ENCODE measurements at places on chromosomes 6 and 20.

- DNase-seq, result no peak
Measured at GRCh38 chr6:145813285-145814034, 1.1 kb downstream of the FBXO30 start.

DNA sequence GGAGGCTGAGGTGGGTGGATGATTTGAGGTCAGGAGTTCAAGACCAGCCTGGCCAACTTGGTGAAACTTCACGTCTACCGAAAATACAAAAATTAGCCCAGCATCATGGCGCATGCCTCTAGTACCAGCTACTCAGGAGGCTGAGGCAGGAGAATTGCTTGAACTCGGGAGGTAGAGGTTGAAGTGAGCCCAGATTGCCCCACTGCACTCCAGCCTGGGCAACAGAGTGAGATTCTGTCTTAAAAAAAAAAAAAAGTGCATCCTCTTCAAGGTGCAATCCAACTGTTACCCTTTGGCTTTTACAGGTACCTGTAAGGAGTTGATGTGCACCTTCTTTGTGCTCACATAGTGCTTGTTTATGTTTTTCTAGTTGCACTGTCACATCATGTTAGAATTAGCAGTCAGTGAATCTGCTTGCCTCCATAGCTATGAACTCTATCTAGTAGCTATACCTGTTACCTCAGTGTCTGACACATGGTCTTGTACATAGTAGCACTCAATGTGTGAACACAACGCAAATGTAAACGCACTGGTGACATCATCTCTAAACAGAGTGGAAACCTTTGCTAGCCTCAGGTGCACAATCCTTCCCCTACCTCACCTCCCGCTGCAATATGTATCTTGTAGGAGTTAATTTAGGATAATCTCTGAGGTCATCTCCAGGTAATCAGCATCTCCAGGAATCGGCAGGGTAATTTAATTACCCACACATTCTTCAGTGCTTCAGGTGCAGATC lies 9.7 kb downstream of the MSH5 start:
- DNase-seq, result no peak

DNA sequence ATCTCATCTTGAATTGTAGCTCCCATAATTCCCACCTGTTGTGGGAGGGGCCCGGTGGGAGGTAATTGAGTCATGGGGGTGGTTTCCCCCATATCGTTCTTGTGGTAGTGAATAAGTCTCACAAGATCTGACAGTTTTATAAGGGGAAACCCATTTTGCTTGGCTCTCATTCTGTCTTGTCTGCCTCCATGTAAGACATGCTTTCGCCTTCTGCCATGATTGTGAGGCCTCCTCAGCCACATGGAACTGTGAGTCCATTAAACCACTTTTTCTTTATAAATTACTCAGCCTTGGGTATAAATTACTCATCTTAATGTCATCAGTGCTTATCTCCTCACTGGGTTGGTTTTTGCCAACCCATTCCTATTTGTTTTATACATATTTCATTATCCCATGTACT lies 142.0 kb upstream of the GMDS start:
- no peak for DNase-seq

DNA sequence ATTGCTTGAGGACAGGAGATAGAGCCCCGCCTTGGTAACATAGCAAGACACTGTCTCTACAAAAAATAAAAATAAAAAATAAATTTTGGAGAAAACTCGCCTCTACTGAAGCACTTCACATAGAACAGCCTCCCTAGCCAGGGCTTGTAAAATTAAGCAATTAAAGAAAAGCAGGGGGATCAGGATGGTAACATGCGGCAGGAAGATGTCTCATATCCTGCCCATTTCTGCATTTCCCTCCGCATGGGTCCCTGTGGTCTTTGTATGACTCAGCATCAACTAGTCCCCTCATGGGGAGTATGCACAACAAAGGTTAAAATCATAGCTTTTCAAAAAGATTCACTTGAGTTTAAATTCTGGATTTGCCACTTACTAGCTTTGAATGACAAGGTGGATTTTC lies 379.0 kb downstream of the EPHA7 start:
- DNase-seq, result no peak

- DNase-seq, result peak; percentile 77
Measured at GRCh38 chr20:21702553-21703470, 2.7 kb upstream of the PAX1 start.

DNA sequence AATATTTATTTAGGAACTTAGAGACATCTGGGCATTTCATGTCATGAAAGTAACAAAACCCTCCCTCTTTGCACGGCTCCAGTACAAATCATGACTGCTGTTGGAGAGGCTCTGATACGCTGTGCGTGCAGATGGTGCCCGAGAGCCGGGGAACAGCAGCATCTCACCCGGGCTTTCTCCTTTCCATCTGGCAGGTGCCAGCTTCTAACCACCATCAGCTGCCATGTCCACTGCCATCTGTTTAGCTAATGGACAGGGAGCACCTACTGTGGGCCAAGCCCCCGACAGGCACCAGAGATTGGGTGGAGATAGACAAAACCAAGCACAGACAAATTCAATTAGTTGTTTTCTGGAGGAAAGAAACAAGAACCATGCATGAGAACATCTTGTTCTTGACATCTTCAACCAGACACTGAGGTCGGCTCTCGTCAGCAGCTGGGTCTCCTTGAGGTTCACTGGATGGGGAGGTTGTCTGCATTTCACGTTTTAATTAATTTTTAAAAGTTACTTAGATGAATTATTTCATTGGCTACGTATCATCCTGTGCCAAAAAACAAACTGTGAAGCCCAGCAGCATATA lies 323.7 kb downstream of the THBS2 start:
- DNase-seq, result no peak

DNA sequence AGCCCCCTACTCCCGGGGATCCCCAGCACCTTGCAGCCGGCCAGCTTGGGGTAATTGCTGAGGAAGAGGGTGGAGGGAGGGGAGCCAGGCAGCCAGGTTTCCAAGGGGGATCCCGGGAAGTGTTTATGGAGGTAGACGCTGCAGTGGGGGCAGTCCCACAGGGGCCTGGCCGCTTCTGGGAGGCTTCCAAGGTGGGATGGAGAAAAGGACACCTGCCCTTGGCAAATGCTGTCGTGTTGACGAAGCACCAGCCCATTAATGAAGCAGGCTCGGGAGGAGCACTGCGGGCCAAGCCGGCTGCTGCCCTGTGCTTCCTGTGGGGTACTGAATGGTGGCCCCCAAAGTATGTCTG lies 82.4 kb downstream of the TMEM242 start:
- no peak for DNase-seq

DNA sequence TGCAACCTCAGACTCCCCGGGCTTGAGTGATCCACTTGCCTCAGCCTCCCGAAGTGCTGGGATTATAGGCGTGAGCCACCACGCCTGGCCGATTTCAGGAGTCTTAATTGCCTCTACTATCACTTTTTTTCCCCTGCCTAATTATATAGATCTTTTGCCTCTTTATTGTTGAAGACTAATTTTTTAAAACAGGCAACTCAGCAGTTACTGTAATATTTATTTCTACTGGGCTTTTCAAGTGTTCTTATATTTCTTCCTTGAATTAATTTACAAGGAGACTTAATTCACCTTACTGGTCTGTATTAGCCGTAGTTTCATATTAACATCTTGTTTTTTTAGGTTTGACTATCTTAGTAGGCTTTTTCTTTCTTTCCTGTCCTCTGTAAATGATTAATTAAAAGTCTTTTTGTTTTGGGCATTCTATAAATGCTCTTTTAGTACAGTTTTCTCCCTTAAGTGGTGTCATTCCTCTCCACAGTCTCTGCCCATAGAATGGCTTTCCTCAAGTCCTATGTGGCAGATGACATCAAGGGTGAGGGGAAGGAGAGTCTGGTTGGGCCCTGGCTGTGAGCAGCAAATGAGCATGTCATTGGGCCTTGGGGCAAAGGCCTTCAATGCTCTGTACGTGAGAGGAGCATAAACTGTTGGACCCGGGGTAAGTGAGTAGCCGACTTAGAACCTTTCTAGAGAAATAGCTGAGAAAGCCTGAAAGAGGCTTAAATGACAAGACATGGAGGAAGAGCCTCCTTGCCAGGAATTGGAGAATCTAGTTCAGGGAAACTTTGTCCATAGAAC lies 36.0 kb downstream of the ANKS1A start:
- no peak for DNase-seq

DNA sequence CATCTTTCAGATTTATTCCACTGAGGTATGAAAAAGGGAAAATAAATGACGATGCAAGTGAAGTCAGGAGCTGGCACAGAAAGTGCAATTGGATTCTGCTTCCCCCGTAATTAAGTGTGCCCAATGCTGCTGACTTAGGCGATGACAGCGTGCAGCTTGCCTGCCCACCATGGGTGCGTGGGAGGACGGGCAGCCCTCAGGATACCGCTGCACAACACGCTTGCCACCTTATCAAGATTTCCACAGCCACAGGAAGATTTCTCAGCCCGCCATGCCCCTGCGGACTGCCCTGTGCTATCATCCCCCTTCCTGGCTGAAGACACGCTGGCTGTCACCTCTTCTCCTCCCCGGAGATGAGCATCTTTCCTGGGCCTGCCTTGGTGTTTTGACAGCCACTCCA lies 103.3 kb upstream of the BACH2 start:
- no peak for DNase-seq

DNA sequence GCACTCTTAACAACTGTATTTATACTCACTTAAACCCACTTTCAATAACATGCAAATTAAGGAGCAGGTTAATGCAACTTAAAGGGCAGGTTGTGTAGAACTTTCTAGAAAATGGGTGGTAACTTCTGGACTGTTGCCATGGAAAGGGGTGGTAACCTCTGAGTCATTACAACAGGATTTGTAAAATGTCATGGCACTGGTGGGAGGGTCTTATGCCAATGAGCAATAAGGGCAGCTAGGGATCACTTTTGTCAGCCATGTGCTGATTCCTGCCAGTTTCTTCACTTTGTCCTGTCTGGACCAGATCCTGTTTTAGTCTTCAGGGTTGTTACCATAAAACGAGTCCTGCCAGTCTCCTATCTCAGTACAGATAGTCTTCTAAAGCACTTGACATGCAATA lies 560.5 kb upstream of the PTCHD4 start:
- no peak for DNase-seq

DNA sequence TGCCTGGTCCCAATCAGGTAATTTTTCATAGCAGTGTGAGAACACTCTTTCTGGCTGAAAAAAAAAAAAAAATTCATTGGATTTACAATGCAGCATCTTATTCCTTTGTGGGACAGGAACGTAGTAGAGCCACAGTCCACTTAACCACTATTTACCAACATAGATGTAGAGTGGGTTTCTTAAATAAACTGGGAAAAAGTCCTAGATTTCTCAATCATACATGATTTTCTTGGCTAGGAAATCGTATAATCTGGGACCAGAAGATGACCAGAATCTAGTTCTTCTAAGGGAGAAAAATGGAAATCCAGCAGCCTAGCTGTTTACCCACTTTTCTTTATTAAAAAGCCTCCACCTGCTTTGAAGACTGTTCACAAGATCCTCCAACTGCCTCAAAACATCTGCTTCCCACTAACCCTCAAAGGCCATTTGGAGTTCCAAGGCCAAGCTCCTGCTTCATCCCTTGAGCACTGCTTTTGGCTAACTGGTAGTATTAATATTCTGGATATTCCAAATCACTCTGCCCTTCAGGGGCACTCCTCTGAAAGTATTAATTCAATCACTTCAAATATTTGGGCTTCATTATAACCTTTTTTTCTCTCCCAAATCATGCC lies 70.4 kb downstream of the FYN start:
- DNase-seq, result no peak

DNA sequence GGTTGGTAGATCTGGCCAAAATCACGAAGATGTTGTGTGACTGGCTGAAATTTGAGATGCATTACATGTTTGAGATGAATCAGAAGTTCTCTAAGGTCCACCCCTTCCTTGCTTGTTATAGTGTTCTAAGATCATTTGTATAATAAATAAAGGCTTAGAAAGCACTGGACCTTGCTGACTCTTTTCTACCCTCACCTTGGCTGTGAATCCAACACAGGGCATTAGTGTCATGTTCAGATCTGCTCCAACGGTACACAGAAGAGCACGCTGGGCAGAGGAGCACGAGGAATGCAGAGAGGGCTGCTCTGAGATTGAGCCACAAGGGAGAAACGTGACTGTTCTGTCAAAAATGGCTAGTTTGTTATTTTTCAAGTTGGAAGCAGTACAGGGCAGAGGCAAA lies 169.5 kb upstream of the HDAC2 start:
- no peak for DNase-seq

DNA sequence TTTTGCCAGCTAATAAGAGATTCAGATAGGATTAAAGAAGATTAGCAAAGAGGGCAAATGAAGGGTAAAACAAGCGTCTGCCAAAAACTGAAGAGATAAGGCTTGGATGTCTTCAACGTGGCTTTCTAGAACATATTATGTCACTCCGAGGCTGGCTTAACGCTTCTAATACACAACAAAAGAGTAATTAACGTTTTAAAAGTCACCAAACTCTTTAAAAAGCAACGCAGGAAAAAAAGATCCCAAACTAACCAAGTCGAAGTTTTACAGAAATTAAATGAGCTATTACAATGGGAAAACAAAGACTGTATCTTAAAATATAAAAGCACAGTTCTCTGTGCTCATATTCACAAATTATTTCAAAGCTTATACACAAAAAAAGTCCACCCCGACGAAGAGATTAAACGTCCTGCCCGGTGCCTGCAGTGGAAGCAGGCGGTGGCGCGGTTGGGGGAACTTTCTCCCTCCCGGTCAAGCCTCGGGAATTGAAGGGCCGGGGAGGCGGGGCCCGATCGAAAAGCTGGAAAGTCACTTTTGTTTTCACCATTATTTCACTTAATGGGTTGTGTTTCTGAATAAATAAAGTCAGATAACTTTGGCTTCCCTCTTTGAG lies 1.2 kb downstream of the MAK start:
- no peak for DNase-seq

GRCh38 chr6:87151781-87152525 lies 3.4 kb upstream of the ZNF292 start:
- peak; percentile 86 for DNase-seq

GRCh38 chr6:113015249-113015648 lies 668.1 kb downstream of the RFPL4B start:
- DNase-seq, result no peak

GRCh38 chr6:168031411-168031971 lies 34.0 kb downstream of the KIF25 start:
- no peak for DNase-seq

DNA sequence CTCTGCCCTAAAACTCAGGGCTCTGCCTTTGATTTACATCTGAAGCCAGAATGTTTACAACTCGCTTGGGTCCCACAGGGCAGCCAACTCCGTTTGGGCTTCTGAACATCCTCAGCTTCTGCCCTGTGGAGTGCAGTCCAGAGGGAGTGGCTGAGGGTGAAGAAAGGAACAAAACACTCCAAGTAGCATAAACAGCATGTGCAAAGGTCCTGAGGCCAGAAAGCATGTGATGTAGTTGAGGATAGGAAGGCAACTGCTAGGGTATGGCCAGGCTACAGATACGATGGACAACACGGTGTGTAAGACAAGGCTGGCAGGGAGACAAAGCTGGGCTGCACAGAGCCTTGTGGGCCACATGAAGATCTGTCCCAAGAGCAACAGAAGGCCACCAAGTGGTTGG lies 12.5 kb downstream of the JAG1 start:
- DNase-seq, result no peak

DNA sequence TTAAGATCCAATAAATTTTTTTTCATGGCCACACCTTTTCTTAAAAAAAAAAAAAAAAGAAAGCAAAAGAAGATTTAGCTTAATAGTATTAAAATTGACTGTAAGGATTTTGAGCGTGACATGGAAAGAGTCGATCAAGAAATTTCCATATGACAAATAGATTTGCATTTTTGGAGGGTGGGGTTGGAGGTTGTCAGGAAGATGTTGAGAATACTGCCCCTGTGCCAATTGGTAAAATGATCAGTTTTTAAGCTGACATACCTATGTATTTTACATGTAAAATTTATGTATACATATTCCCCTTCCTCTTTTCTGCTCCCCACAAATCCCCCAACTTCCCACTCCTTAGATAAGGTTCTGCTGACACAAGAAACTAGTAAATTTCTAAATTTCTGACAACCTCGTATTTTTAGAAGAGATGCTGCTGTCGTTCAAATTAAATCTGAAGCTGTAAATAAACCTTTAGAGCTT lies 520.9 kb downstream of the CD83 start:
- DNase-seq, result no peak
